Cortex of kidney (tissue), 1 donor: ENCODE measurements at places on chromosomes 2 and 18.

DNA sequence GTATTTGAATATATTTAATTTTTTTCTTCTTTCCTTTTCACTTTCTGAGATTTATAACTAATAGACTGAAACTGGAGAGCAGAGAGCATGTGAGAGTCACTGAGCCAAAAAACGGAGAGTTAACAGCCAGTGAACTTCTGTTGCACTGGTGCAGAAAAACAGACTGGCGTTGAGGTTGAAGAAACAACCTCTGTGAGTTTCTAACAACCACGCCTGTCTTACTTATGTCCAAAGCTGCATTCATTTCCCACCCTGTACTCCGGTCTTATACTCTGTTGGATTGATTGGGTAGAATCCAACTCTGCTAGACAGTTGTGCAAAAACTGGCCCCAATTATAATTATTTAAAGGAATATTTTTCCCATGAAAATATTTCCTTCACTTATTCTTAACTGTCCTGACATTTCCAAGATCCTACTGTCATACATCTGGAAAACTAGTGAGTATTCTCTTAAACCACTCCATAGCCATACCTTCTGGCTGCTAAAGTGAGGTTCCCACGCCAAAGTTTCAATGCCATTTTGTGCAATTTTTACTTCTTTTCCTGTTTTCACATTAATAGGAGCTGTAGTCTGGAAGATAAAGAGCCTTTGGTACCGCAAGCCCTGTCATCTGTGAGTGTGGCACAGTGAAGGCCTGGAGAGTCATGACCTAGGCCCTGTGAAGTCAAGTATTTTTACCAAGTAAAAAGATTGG is 9.4 kb downstream of the CYP1B1 start:
- no peak for DNase-seq

GRCh38 chr2:121046335-121046734 is 238.7 kb downstream of the TFCP2L1 start:
- DNase-seq, result no peak

DNA sequence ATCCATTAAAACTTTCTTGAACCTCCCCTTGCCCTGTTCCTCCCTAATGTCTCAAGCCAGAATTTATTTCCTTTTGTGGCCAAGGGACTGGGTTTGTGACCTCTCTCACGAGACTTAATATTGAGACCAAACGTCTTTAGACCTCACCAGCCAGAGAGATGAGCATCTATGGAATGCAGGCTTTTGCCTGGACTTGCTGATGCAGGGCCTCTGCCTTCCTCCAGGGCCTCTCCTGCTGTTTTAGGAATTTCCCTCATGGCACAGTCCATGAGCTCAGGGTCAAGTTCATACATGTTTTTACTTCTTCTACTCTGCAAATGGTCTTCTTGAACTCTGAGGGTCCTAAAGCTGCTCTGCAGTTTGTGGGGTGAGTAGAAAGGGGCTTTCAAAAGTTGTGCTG is 22.3 kb downstream of the IL1B start:
- no peak for DNase-seq

GRCh38 chr2:241810307-241811200 is 1.6 kb downstream of the NEU4 start:
- no peak for DNase-seq

- no peak for DNase-seq
Measured at GRCh38 chr2:73415906-73416305, 30.3 kb downstream of the ALMS1 start.

DNA sequence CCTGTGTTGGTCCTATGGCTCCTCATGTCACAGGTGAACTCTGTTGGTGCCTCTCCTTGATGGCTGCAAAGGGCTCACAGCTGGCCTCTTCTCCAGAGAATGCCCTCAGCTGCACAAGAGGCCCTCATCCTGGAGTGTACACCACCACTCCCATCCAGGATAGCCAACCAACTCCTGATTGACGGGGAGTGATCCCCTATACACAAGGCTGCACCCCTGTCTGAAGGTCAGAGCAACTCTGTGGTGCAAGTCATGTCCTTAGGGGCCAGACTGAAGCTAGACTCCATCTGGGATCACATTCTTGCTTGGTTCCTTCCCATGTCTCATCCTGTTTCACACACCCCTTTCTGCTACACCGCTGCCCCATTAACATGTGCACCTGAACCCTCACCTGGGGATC is 41.7 kb upstream of the ATL2 start:
- no peak for DNase-seq

GRCh38 chr2:240397924-240398645 is 37.4 kb upstream of the GPC1 start:
- DNase-seq, result no peak

DNA sequence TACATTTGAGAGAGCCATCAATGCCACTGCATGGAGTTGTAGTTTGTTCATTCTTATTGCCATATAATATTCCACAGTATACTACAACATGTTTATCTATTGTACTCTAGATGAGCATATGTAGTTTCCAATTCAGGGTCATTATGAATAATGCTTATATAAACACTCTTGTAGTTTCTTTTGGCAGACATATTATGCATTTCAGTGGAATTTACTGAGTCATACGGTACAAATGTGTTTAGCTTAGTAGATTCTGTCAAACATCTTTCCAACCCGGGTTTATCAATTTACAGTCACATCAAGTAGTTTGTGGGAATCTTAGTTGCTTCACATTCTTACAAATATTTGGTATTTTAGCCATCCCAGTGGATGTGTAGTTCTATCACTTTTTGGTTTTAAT is 161.1 kb downstream of the KCNH7 start:
- no peak for DNase-seq

- no peak for DNase-seq
Measured at GRCh38 chr2:203840655-203841205, 26.8 kb upstream of the CTLA4 start.

DNA sequence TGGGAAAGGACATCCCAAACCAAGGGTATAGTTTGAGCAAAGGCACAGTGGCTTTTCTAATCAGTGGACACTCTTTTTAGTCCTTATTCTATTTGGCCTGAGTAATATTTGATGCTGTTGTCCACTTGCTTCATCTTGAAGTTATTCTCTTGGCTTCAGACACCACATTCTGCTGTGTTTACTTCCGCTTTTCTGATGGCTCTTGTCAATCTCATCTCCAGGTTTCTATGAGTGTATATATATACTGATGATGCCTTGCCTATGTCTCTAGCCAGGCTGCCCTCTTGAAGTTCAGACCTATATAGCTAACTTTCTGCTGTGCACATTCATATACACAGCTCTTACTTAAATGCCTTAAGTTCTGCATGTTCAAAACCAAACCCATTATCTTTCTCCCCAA is 83.1 kb downstream of the EFEMP1 start:
- DNase-seq, result no peak

GRCh38 chr2:71812736-71813135 is 334.9 kb downstream of the CYP26B1 start:
- DNase-seq, result no peak

GRCh38 chr18:24052053-24052452 is 37.5 kb downstream of the TTC39C start:
- no peak for DNase-seq

DNA sequence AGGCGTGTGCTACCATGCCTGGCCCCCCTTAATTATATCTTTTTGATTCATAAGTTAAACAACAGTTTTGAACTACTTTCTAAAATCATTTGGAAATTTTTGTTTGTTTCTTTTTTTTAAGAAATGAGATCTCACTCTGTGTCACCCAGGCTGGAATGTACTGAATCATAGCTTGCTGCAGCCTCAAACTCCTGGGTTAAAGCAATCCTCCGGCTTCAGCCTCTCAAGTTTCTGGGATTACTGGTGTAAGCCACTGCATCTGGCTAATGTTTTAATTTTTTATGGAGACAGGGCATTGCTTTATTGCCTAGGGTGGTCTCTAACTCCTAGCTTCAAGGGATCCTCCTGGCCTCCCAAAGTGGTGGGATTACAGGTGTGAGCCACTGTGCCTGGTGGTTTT is 71.5 kb downstream of the BABAM2 start:
- DNase-seq, result no peak

DNA sequence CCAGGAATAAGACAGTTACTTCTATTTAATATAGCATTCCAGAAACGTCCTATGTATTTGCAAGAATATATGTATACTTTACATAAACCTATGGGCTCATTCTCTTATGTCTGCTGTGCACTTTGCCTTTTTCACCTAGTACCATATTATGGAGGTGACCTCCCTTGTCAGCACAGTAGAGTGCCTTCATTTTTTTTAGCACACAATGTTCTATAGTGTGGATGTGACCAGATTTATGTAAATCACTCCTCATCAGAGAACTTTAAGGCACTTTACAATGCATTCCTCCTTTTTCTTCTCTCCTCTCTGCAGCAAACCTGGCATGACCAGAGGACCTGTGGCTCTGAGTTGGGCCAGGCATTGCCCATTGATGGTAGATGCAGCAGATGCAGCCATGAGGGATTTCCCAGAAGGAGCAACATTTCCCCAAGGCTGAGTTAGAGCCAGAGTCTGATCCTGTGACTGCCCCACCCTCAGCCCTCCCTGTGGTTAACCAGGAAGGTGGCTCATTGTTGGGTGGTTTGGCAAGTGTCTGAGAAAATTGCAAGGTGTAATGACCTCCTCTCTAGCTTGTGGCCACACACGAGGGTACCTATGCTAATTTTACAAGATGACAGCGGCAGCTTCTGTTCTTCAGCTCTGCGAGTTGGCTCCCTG is 76.5 kb upstream of the DLX2 start:
- DNase-seq, result no peak

DNA sequence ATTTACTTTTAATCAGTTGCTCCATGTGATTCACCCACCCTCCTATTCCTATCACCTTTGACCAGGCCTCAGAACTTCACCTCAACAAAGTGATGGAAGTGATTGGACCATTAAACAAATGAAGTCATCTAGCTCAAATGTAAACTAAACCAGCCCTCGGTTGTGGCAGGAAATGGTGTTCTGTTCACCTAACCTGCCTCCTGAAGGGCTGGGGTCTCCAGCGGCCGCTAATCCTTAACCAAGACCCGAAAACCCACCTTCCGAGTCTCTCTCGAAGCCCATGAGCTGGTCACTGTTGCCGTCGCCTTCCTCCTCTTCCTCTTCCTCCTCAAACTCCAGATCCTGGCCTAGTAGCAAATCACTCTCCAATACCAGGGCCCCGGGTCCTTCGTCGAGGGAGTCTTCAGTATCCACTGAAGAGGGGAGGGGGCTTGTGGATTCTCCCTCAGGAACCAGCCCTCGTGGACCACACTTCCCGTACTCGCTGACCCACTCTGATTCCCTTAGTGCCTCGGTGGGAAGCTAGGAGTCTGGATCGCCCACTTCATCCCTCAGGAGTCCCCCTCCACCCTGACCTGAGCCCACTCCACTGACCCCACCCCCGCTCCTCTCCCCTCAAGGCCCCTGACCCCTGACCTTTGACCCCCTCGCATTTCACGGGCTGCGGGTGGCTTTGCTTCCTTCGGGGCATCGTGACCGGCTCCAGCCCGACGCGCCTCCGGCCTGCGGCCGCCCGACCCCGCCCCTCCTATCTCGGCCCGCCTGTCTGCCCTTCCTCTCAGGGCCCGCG is 503 bp downstream of the ZNF513 start:
- DNase-seq, result no peak

DNA sequence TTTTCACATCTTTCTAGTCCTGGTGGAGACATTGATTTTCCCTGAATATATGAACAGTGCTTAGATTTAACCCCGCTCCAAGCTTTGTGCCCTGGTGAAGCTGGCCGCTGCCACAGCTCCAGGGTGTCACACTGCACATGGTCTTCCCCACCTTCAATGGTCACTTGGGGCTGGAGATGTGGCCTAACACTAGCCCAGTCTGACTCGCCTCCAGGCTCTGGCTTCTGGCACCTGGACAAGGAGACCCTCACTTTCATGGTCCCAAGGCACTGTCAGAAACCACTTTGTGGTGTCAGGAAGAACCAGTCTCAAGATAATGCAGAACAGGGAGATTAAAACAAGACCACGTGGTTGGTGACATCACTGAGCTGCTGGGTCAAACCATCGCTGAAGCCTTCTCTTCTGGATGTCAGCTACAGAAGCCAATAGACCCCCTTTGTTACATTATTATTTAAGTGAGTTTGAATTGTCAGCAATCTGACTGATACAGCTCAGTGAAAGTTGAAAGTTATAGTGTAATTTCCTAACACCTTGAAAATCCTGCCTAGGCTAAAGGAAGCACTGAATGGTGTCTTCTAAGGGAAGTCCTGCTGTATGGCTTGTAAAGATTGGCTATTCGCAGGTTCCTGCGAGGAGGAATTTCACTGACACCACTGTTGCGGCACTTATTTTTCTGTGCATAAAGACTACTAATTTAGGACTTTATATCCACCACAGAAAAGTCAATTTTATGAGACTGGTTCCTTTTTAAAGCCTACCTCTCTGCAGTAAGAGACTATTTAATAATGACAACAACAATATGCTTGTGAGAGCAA is 55.0 kb upstream of the CTDP1 start:
- DNase-seq, result no peak

GRCh38 chr2:48343571-48344440 is 186.1 kb upstream of the STON1 start:
- DNase-seq, result no peak

DNA sequence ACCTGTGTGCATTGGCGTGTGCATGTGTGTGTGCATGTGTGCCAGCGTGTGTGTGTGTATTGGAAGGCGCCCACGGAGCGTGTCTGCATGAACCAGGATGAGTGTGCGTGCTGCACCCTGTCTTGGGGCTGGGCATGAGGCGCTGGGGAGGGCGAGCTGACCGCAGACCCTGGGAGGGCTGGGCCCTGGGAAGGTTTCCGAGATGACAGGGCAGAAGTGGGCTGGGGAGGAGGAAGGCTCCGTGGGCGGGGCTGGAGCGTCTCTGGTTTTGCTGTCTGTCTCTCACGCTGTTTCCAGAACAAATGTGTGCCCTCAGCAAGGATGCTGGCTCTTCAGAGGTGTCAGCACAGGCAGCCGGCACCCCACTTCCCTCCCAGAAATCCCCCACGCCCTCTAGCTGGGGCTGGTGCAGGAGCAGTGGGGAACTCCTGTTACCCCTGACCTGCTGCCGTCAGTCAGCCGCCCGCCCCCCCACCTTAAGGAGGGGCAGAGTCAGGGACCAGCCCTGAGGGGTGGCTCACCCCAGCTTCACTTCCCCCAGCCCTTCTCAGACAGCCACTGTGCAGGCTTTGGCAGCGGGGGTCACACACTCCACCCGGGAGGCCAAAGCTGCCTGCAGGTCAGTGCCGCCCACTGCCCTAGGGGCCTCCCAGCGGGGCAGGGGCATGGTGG is at the start of gene GPR35:
TSS of gene GPR35 (plus strand) at position 531 of the 672 bp plus-strand sequence. CDS start 4,473 bp downstream, outside the sequence.
- no peak for DNase-seq

DNA sequence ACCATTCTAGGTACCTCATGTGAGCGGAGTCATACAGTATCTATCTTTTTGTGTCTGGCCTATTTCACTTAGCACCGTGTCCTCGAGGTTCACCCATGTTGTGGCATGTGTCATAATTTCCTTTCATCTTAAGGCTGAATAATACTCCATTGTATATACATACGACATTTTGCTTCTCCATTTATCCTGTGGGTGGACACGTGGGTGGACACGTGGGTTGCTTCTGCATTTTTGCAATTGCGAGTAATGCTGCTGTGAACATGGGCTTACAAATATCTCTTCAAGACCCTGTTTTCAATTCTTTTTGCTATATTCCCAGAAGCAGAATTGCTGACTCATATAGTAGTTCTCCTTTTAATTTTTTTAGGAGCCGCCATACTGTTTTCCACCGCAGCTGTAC is 243.6 kb upstream of the EPAS1 start:
- no peak for DNase-seq
